ENCODE measurements at places on chromosomes 2 and 18.

DNA sequence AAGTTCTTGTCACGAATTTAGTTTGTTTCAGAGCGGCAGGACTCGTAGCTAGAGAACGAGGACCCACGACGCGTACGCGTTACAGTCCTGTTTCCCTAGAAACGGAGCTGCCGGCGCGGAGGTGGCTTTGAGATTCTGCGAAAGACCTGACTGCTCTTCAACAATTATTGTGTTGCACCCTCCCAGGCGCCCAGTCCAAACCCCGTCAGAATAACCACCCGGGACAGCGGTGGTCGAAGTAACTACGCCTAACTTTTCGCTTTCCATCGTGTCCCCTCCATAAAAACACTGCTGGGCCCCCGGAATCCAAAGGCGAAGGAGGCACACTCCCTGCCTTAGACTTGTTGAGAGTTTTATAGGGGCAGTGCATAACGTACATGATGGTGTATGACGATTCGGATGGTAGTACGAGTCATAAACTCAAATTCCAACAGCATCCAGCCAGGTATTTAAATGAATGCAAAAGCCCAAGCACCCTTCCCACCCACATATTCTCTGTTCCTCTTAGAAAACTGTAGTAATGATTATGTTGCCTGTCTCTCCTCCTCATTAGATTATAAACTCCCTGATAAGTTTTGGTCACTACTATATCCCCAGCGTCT is 651 bp upstream of the STAM2 start:
- DNase-seq = no peak

DNA sequence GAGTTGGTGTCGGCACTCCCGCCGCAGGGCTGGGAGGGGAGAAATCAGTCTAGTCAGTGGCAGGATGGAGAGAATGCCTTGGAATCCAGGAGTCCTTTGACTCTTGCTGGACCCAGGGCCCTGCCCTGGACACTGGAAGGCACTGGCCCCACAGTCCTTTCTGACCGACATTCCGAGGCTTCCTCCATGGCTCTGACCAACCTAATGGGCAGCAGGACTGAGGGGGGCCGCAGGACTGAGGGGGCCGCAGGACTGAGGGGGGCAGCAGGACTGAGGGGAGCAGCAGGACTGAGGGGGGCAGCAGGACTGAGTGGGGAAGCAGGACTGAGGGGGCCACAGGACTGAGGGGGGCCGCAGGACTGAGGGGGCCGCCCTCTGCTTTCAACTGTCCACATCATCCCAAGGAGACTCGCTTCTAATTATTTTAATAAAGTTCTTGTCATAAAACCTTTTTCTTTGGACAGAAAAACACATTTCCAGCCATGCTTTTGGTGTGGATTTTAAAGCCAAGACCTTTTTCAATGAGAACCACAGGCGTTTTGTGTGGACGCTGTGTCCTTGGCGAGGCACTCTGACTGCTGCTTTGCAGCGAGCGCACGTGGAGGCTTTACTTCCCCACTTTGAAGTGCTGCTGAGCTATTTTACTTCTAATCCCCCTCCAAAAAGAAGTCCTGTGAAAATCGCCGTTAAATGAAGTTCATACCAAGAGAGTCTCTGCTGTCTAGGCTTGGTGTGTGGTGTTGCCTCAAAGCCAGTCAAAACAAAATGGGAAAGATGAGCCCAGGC is 226.1 kb downstream of the TWIST2 start:
- no peak for DNase-seq

DNA sequence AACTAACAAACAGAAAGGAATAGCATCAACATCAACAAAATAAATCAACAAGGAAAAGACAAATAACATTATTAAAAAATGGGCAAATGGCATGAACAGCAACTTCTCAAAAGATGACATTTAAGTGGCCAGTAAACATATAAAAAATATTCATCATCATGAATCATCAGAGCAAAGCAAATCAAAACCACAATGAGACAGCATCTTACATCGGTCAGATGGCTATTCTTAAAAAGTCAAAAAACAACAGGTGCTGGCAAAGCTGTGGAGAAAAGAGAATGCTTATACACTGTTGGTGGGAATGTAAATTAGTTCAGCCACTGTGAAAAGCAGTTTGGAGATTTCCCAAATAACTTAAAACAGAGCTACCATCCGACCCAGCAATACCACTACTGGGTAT is 327.1 kb downstream of the CMPK2 start:
- DNase-seq = no peak

- DNase-seq = no peak
Observed at GRCh38 chr2:28594000-28594331, 98.1 kb downstream of the PLB1 start.

DNA sequence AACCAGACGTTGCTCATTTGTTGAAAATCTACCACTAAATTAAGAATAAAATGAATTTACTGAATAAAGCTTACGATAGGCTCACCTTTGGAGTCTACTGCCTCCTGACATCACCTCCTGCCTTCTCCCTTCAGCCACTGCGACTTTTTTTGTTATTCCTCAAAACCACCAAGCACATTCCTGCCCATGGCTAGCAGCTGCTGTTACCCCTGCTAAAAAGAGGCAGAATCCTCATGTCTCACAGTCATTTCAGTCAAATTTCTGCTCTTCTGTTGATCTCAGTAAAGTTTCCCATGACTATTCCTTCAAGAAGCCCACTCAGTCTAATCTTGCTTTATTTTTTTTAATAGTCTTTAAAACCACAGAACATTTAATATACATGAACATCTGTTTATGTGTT is 40.8 kb upstream of the ANKRD62 start:
- no peak for DNase-seq

DNA sequence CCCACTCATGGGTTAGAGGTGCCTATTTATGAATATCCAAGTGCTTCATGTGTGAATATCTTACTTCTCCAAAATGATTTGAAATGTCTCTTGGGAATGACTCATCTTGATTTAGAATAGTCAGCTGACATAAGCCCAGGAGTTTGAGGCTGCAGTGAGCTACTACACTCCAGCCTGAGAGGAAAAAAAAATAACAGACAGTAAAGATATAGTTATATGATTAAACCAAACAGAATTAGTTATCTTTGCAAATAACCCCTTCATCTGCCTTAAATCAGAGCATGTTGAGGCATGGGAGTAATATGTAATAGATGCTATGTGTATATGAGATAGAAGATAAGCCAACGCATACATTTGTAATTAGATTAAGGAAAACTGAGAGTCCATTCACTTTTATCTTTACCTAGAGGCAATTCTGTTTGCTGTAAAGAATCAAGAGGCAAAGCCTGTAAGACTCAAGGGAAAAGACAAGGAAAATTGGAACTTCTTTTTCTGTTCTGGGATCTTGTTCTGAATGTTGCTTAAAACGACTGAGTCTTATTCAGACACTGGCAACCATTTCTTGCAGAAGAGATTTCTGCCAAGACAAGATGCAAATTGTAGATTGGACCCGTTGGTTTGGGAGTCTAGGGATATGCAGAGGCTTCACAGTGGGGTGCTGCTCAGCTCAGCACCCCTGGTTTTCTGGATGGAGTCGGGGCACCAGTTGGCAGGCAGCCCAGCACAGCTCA is 104.4 kb downstream of the LIPG start:
- DNase-seq = peak; percentile 6

GRCh38 chr2:95032868-95033603 is 7.5 kb downstream of the MAL start:
- no peak for DNase-seq

DNA sequence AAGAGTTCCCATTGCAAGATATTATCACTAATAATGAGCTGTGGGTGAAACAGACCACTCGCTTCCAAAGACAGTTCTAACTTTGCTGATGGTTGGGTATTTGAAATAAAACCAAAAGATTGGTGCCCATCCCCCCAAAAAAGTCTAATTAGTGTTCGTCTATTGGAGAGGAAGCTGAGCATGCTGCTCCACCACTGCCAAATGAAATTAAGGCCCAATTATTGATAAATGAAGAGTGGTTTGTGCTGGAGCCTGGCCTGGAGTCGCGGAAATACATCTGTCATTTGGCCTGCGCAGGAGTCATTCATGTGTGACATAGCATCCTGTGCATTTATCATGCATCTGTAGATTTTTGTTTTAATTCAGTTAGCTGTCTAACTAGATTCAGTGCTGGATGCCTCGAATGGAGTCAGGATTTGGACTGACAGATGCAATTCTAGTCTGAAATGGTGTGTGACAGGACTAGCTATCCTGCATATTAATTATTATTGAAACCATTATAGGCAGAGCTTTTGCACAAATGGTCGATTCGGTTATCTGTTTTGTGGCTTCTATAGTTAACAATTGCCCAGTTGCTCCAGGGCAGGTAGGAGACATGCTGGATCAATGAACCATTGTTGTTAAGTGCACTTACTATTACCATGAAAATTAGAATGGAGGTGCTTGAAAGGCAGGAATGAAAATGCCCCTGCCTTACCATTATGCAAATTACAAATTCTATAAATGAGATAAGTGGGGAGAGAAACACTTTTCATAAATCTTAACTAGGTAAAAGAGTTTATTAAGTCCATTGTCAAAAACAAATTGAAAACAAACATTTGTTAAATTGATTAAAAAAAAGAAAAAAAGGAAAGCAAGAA is 450.4 kb upstream of the TCF4 start:
- DNase-seq = no peak

- DNase-seq = no peak
Observed at GRCh38 chr2:216475767-216476166, 22.9 kb upstream of the RPL37A start.

Measured in hippocampal formation (tissue), 2 donors.